Suppressor macrophage (primary cell): ENCODE measurements at places on chromosomes 13 and 19.

- DNase-seq: no peak
These were observed 6.9 kb upstream of the LTBP4 start for GRCh38 chr19:40594255-40594654.

DNA sequence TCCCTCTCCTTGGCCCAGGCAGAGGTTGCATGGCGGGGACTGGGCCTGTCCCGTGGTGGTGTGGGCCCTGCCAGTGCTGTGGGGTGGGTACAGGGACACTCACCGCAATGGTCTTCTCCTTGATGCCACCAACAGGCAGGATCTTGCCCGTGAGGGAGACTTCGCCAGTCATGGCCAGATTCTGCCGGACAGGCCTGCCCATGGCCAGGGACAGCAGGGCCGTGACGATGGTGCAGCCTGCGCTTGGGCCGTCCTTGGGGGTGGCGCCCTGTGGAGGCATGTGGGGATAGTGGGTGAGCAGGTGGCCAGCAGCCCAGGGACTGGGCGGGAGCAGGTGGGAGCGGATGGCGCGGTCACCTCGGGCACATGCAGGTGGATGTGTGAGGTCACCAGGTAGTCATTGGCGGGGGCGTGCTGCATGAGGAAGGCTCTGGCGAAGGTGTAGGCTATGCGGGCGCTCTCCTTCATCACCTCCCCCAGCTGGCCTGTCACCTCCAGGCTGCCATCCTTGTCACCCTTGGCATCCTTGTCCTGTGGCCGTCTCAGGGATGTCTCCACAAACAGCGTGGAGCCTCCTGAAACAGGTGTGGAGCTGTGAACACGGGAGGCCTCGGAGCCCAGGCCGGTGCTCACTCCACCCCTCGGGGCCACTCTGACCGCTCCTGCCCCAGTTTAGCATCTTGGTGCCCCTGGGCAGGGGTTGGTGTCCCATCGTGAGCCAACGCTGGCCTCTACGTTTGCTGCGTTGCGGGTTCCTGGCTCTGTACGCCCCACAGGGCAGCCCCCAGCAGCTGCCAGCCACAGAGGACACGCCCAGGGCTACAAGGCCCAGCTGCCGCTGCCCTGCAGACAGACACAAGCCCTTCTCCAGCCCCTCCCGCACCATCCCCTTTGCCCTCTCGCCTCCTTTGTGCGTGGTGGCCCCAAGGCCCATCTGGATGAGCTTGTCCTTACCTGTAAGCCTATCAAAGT, 3.4 kb downstream of the RPL36 start:
- no peak for DNase-seq

DNA sequence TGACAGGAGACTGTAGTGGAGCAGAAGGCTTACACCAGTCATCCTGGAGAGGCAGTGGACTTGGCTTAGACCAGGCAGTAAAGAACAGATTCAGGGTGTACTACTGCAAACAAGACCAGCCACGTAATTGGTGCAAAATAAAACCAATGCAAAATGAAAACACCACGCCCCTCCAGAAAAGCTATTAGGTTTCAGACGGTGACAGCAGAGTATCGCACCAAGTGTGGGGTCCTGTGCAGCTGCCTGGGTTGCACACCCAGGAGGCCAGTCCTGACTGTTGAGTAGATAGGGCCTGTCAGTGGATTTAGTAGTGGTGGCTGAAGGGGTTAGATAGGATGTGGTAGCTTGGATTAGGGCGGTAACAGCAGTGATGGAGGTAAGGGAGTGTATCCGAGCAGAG, 5.4 kb upstream of the PRKACA start:
- no peak for DNase-seq

DNA sequence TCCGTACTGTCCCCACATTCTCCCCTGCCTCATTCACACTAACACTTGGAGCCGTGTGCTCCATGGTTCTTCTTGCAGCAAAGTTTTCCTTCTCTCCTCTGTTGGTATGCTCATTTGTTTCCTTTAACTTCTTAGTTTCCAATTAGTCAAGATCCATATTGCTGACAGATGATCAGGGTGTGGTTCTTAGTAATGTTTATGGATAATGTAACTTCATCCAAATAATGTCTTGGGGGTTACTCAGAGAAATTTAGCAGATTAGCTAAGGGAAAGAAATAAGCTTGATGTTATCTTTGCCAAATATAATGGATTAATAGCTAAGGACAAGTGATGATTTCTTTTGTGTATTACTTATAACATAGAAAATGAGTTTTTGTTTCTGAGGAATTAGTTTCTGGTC, 174.4 kb downstream of the NUFIP1 start:
- DNase-seq: no peak

GRCh38 chr13:88063741-88064140, 392.6 kb downstream of the SLITRK5 start:
- DNase-seq: no peak

GRCh38 chr19:56547535-56547934, 8.8 kb downstream of the ZFP28 start:
- no peak for DNase-seq

- DNase-seq: no peak
These were observed 25.2 kb downstream of the NLRP9 start for GRCh38 chr19:55712804-55713631.

GRCh38 chr13:44930963-44931623, 58.2 kb downstream of the NUFIP1 start:
- DNase-seq: peak; percentile 55

- DNase-seq: no peak
These were observed 46.8 kb upstream of the FARP1 start for GRCh38 chr13:98096059-98096458.

GRCh38 chr13:23612731-23613130, 42.5 kb downstream of the TNFRSF19 start:
- no peak for DNase-seq

- no peak for DNase-seq
These were observed 14.3 kb upstream of the EDDM13 start for GRCh38 chr19:56258272-56258671.

- DNase-seq: no peak
These were observed 22.4 kb downstream of the PDE4A start for GRCh38 chr19:10442698-10443097.

DNA sequence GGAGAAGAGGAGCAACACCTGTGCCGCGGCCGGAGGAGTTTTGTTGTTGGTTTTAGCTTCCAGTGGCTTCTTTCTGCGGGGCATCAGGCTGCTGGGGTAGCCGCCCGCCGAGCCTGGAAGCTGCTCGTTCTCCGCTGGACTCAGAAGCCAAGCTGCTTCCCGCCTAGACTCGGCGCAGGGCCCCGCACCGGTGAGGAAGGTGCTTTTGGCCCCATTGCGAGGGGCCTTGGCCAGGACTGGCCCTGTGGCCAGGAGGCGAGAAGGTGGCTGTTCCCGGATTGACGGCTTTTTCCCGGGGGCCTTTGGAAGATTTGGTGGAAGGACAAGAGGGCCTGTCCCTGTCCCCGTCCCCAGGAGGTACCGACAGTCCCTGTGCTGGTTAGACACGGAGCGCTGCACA, 28.8 kb downstream of the CERS1 start:
- no peak for DNase-seq

DNA sequence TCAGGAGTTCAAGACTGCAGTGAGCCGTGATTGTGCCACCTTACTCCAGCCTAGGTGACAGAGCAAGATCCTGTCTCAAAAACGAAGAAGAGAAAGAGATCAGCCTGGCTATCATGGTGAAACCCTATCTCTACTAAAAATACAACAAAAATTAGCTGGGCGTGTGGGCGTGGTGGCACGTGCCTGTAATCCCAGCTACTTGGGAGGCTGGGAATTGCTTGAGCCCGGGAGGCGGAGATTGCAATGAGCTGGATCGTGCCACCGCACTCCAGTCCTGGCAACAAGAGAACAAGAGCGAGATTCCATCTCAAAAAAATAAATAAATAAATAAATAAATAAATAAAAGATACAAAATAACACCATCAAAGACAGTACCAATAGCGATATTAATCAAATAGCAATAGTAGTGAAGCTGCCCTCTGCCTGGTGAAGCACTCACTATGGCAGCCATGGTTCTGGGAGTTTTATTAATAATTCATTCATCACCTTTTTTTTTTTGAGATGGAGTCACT, 53.9 kb downstream of the NFIC start:
- DNase-seq: no peak

GRCh38 chr19:51772977-51773376, 12.0 kb downstream of the FPR2 start:
- DNase-seq: peak; percentile 68

GRCh38 chr19:45439190-45439568, 15.5 kb upstream of the ERCC1 start:
- DNase-seq: peak; percentile 75

GRCh38 chr13:55967055-55967454, 1173.7 kb upstream of the PRR20A start:
- DNase-seq: no peak

GRCh38 chr19:49921871-49922795, 6.9 kb upstream of the ATF5 start:
- peak; percentile 52 for DNase-seq
